ENCODE measurements at places on chromosomes 16 and 17.

GRCh38 chr16:80989801-80990200, 16.9 kb downstream of the CMC2 start:
- H3K36me3 ChIP-seq: peaks cover 17% of the 10 kb centered on the region
- no peaks in the 10 kb centered on the region for H3K27me3 ChIP-seq
- peaks cover 35% of the 10 kb centered on the region for H3K4me1 ChIP-seq
- H3K4me3 ChIP-seq: no peak overlapping the region

- DNase-seq: no peak
- peaks cover 10% of the 10 kb centered on the region for H3K4me1 ChIP-seq
- H3K36me3 ChIP-seq: peaks cover 7% of the 10 kb centered on the region
Measured at GRCh38 chr16:3607161-3607560, 4.2 kb downstream of the SLX4 start.

GRCh38 chr17:45311760-45312476, 4.9 kb downstream of the MAP3K14 start:
- peaks cover 27% of the 10 kb centered on the region for H3K36me3 ChIP-seq
- H3K4me3 ChIP-seq: peak overlapping the region; percentile 57
- peak; percentile 94 for DNase-seq
- peak overlapping the region; percentile 77 for H3K27ac ChIP-seq

DNA sequence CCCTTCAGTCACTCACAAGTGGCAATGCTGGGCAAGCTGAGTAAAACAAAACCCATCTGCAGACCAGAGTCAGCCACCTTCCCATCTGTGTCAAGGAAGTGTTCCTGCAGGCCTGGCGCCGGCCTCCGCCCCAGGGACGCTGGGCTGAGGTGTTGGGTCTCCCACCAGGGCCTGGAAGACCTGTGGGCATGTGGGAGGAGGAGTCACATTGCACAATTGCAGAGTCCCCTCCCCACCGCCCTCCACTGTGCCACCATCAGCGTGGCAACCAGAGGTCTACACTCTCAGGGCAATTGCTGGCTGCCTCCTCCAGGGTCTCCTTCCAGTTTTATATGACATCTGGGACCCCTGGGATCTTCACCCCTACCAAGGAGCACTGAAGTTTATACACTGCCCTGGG, 3.0 kb upstream of the MYO15A start:
- no peaks in the 10 kb centered on the region for H3K27me3 ChIP-seq
- H3K4me3 ChIP-seq: no peak overlapping the region
- H3K4me1 ChIP-seq: no peaks in the 10 kb centered on the region
- DNase-seq: no peak
- peaks cover 24% of the 10 kb centered on the region for H3K36me3 ChIP-seq

DNA sequence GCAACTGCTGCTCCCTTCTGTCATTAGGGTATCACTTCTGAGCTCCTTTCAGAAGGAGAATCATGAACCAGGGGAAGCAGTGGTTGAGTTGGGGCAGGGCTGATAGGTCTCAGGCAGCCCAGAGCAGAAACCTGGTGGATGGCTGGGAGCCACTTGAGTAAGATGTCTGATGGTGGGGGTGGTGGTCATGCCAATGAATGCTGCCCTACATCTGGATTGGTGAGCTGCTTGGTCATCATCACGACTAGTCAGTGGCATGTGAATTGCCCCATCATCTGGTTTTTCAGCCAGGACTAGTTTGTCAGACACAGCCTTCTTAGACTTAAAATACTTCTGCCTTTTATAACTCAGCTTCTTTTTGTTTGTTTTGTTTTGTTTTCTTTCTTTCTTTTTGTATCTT, 2.6 kb downstream of the GID4 start:
- H3K27me3 ChIP-seq: no peaks in the 10 kb centered on the region
- H3K36me3 ChIP-seq: peaks cover 13% of the 10 kb centered on the region
- peaks cover 40% of the 10 kb centered on the region for H3K4me1 ChIP-seq
- no peak overlapping the region for H3K27ac ChIP-seq
- peak overlapping the region; percentile 75 for H3K4me3 ChIP-seq

DNA sequence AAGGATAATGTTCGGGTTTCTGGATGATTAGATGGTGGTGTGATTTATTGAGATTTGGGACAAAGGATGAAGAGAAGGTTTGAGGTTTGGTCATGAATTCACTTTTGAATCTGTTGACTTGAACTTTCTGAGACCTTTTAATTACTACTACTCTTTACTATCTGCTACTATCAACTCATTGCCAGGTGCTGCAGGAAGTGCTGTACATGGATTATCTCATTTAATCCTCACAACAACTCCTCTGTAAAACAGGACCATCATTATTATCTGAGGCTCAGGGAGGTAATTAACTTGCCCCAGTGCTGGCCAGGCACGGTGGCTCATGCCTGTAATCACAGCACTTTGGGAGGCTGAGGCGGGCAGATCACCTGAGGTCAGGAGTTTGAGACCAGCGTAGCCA, 2.9 kb upstream of the ANKRD40 start:
- H3K27me3 ChIP-seq: no peaks in the 10 kb centered on the region
- DNase-seq: no peak
- no peak overlapping the region for H3K27ac ChIP-seq
- peaks cover 15% of the 10 kb centered on the region for H3K4me1 ChIP-seq
- peaks cover 15% of the 10 kb centered on the region for H3K36me3 ChIP-seq

GRCh38 chr17:76492989-76493501, 8.2 kb downstream of the RHBDF2 start:
- H3K4me1 ChIP-seq: peaks cover 20% of the 10 kb centered on the region
- DNase-seq: peak; percentile 68
- H3K27me3 ChIP-seq: no peaks in the 10 kb centered on the region
- H3K36me3 ChIP-seq: peaks cover 2% of the 10 kb centered on the region
- no peak overlapping the region for H3K4me3 ChIP-seq
- no peak overlapping the region for H3K27ac ChIP-seq

DNA sequence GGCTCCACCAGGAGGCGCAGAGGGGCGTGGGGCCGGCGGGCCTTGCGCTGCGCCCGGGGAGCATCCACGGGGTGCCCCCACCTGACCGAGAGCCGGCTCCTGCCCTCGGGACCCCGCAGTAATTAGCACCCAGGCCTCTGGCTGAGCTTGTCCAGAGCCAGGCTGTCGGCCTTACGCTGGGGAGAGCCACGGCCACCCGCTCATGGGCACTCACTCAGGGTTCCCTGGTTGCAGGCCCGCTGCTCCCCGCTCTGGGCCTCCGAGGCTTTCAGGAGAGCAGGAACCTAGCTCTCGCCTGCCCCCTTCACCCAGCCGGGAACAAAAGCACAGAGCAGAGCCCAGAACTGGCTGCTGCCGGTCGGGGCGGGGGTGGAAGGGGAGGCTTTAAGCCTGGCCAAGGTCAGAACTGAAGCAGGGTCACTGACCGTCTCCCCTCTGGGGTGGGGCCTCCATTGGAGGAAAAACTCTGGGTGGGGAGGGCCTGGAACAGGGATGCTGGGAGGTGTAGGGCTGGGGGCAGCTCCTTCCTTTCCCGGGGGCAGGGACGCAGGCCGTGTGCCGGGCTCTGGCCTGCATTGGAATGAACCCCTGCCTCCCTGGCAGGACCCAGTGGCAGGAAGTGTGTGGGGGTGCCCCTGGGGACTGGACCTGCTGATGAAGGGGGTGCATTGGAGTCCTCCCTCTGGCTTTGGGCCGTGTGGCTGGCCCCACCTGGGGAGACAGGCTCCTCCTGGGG, 12.3 kb downstream of the GLIS2 start:
- peaks cover under 1% of the 10 kb centered on the region for H3K36me3 ChIP-seq
- no peak overlapping the region for H3K4me3 ChIP-seq
- no peaks in the 10 kb centered on the region for H3K27me3 ChIP-seq
- no peak overlapping the region for H3K27ac ChIP-seq
- DNase-seq: no peak

- H3K4me3 ChIP-seq: no peak overlapping the region
- H3K27ac ChIP-seq: no peak overlapping the region
- no peak for DNase-seq
Measured at GRCh38 chr16:84312783-84313382, 18.2 kb downstream of the WFDC1 start.

GRCh38 chr17:35998756-35999155, 2.6 kb downstream of the CCL15 start:
- no peak overlapping the region for H3K27ac ChIP-seq
- H3K4me3 ChIP-seq: no peak overlapping the region
- no peaks in the 10 kb centered on the region for H3K4me1 ChIP-seq
- peaks cover 59% of the 10 kb centered on the region for H3K27me3 ChIP-seq

DNA sequence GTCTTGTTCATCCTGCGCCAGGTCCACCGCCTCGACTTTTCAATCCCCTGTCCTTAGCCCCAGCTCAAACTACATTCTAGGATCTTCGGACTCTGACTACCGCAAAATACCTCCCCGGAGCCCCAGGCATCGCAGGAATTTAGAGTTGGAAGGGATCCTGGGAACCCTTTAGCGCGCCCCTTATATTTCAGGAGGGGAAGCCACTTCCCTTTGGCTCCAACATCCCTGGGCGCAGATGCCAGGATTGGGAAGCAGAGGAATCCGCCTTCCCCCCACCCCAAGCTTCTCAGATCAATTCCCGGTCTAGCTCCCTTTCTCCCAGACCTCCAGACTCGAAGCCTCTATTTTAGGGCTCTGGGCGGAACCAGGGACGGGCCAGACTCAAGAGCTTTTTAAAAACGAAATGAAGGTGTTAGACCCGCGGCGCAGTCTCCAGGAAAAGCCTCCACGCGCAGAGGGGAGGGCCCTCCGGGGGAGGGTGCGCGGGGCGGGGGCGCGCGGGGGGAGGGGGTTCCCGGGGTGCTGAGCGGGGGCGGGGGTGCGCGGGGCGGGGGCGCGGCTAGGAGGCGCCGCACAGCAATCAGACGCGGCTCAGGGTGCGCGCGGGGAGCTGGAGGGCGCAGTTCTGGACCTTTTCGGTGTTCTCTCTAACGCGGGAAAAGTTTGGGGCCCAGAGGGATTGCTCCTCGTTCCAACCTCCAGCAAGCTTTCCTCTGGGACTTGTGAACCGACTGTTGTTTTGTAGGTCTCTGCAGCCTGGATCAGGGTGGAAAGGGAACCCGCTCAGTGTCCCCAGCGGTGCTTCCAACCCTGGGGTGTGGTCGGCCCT, 1.6 kb downstream of the AHSP start:
- H3K27me3 ChIP-seq: peaks cover 18% of the 10 kb centered on the region
- no peak for DNase-seq
- H3K4me1 ChIP-seq: no peaks in the 10 kb centered on the region
- H3K27ac ChIP-seq: no peak overlapping the region
- H3K36me3 ChIP-seq: no peaks in the 10 kb centered on the region
- H3K4me3 ChIP-seq: no peak overlapping the region

DNA sequence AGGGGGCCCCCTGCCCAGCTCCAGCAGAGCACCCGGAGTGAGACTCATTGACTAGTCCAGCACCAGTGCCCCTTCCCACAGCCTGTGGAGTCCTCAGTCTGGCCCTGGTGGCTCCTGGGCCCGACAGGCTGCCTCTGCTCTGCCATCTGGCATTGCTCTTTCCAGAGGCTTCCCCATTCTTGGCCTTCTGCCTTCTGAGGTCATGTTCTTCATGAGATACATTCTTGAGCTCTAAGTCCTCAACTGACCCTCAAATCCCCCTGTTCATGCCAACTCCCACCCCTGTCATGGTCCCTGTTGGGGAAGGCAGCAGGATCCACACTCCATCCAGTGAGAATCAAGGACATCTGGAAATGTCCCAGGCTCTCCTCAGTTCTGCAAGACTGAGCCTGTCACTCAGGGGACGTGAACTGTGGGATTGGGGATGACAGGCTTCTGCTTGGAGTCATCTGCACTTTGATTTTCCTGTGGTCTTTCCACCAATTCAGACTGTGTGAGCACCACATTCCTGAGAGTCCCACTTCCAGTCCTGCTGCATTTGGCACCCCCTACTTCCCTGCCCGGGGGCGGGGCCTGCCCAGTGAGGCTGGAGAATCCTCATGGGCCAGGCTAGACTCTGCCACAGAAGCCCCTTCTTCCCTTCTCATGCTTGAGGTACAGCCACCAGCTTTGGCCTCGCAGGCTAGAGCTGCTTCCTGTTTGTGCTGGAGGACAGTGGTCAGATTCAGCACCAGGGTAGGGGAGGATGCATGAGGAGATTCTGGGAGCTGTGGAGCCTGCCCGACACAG, 2.7 kb downstream of the TRPV2 start:
- H3K4me1 ChIP-seq: peaks cover 9% of the 10 kb centered on the region
- H3K4me3 ChIP-seq: no peak overlapping the region
- H3K27ac ChIP-seq: no peak overlapping the region
- H3K36me3 ChIP-seq: no peaks in the 10 kb centered on the region
- no peaks in the 10 kb centered on the region for H3K27me3 ChIP-seq
- no peak for DNase-seq

- peaks cover 6% of the 10 kb centered on the region for H3K36me3 ChIP-seq
- H3K27ac ChIP-seq: no peak overlapping the region
Measured at GRCh38 chr17:51643702-51644490, 383.6 kb downstream of the UTP18 start.

- peak; percentile 41 for DNase-seq
- H3K27me3 ChIP-seq: no peaks in the 10 kb centered on the region
- H3K27ac ChIP-seq: peak overlapping the region; percentile 14
- H3K4me3 ChIP-seq: no peak overlapping the region
Measured at GRCh38 chr16:48408688-48409087, 23.5 kb upstream of the SIAH1 start.

GRCh38 chr17:5672141-5672540, 87.8 kb upstream of the NLRP1 start:
- H3K27ac ChIP-seq: no peak overlapping the region
- no peak for DNase-seq
- peaks cover 62% of the 10 kb centered on the region for H3K27me3 ChIP-seq
- H3K4me3 ChIP-seq: no peak overlapping the region

DNA sequence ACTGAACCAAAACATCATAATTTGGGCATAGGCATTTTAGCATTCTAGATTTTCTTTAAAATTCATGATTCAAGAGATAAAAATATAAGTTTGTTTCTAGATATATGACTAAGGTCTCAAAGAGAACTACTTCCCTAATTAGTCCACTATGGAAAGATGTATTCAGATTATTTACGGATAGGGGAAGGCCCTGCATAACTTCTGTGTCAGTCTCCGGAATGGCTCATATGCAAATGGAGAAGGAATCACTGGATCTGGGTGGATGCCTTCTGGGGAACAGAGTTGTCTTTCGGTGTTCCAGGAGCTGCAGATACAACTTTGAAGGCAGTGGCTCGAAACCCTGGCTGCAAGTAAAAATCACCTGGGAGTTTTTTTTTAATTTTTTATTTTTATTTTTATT, 17.1 kb upstream of the WFIKKN2 start:
- H3K36me3 ChIP-seq: no peaks in the 10 kb centered on the region
- no peak for DNase-seq
- no peak overlapping the region for H3K27ac ChIP-seq
- no peak overlapping the region for H3K4me3 ChIP-seq

DNA sequence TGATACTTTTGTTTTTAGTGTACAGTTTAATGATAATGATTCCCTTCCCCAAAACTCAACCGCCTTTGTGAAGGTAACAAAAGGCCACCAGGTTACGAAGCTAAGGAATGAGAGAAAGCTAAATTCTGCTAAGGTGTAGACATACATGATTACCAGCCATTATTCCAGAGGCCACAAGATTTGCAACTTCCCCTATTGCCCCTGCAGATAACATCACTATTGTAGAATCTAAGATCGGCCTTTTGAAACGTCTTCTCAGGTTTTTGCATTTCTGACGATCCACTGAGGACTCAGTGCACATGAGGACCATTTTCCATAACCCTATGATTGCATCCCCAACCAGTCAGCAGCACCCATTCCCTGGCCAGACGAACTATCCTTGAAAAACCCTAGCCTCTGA, 33.9 kb upstream of the SNN start:
- H3K27me3 ChIP-seq: no peaks in the 10 kb centered on the region
- H3K36me3 ChIP-seq: no peaks in the 10 kb centered on the region
- DNase-seq: no peak
- no peak overlapping the region for H3K27ac ChIP-seq

- H3K27ac ChIP-seq: no peak overlapping the region
- no peaks in the 10 kb centered on the region for H3K36me3 ChIP-seq
- peaks cover 14% of the 10 kb centered on the region for H3K4me1 ChIP-seq
- no peak overlapping the region for H3K4me3 ChIP-seq
Measured at GRCh38 chr16:24855678-24856077, 9.9 kb downstream of the SLC5A11 start.
